Omental fat pad (tissue), 4 donors: ENCODE measurements at places on chromosomes 16 and 17. TPM values are rescaled to one million over a fixed set of nuclear protein-coding genes. Genes with fewer than 3 reads are reported as not detected.

The TPSG1 gene
- not detected for total RNA-seq

DNA sequence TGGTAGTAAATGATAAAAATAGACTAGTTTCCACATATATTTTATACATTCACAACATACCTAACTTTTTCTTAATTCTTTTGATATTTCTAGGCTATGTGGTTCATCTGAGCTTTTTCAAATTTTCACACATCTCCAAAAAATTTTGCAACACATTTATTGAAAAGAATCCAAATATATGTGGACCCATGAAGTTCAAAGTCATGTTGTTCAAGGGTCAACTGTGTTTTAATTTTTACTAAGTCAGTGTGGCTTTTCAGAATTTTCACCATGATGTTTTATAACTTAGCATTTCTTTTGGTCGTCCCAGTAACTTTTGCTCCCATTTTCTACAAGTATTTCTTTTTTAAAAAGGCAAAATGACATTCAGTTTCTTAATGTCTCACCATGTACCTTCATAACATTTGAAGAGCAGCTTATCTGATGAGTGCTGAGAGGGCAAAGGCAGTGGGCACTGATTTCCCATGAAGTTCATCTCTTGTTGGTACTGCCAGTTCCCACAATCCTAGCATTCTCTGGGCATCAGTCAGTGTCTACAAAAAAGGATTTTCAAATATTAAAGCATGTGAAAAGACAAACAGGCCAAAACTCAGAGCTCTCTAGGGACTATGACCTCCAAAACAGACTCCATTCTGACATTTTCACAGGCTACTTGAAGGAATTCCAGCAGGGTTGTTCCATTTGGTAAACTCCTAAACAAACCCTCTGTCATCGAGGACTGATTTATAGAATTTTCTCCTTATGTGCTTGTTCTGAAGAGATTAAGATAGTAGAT lies 80.3 kb downstream of the MRTFB start:
- DNase-seq: no peak

The KRTAP4-6 gene
- not detected for total RNA-seq

The CDH11 gene
- 44.9 TPM for total RNA-seq

DNA sequence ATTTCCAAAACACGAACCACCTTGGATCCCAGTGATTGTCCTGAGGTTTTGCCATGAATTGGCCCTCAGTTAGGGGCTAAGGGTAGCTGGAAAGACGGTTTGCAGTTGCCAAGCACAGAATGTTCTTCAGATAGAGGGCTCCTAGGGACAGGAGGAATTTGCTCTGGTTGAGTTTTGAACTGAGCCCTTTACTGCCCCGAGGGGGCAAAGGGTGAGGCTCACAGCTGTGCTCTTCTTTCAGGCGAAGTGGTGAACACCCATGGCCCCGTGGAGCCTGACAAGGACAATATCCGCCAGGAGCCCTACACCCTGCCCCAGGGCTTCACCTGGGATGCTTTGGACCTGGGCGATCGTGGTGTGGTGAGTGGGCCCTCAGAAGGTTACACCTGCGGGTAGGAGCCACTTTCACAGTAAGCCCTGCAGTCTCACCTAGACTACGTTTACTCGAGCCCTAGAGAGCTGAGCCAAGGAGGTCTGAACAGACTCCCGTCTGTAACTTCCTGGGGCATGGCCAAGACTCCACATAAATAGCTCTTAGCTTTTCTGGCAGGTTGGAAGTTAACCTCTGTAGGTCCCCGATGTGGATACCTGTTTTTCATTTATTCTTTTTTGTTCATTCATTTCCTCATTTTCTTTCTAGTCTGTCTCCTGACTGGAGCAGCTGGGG lies 32.5 kb downstream of the NMT1 start:
- no peak for DNase-seq

DNA sequence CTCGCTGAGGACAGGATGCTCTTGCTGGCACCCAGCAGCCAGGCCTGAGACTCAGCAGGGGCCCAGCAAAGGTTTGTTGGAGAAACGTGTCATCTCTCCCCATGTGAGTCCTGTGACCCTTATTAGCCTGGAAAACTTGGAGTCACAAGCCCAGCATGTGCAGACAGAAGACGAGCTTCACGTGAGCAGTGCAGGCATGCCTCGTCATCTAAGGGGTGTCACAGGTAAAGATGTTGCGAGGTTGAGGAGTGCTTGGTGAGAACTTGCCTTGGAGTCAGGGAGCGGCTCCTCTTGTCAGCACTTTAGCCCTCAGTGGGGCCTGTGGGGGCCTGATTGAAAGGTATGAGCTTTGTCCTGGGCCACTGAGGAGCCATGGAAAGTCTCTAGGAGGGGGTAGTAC lies 2.1 kb upstream of the CTRL start:
- DNase-seq: no peak

GRCh38 chr17:21295036-21295952 lies 10.8 kb downstream of the MAP2K3 start:
- no peak for DNase-seq

DNA sequence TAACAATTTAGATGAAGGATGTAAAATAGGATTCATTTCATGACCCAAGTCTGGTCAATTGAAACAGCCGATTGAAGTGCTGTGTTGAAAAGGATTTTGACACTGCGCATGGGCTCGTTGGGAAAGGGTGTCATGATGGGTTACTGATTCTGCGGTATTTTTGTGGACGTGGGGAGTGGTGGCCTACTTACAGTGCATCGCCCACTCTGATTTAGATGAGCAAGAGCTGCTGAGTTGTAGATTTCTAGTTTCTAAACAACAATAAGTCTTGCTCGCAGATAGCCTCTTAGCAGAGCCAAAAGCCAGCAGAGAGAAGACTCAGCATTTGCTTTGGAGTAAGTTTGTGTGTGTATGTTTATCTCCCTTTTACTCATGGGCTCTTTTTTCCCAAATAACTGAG lies 731.0 kb downstream of the MAF start:
- DNase-seq: no peak
